ENCODE measurements at places on chromosomes 6 and 20.

GRCh38 chr20:2149507-2149906 lies 47.9 kb downstream of the STK35 start:
- DNase-seq = no peak

- no peak for DNase-seq
Measured at GRCh38 chr6:111803371-111803770, 69.9 kb downstream of the FYN start.

DNA sequence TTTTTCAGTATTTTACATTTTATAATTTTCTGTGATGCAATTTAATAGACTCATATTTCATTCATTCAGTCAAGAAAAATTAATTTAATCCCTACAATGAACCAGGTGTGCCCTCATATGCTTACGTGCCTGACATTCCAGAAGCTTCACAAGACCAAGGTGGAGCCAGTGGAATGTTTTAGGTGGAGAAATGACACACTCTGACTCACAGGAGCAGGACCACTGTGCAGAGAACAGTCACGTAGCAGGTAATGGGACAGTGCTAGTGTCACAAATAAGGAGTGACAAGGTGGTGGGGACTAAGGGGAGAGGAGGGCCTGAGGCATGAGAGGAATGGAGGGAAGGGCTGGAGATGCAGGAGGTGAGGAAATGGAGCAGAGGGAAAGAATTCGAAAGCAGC lies 37.0 kb upstream of the HLA-G start:
- no peak for DNase-seq

DNA sequence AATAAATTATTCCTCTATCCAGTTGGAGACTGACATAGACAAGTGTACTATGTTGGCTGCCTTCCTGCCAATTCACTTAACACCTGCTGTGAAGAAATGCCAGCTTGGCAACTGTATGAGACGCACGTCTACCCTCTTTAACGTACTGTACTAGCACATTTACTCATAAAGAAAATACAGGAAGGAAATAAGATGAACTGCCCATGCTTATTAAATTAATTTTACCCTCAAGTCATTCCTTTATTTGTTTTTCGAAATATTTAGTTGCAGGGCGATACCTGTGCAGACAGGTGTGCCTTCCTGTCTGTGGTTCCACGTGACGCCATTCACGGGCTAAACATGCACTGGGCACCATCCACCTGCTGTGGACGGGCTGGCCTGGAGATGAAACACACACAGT lies 52.0 kb downstream of the PSMG4 start:
- DNase-seq = no peak

GRCh38 chr6:14920276-14920675 lies 325.6 kb upstream of the JARID2 start:
- no peak for DNase-seq
